Stimulated activated memory B cell treated with anti-CD40 and anti-IgM and Interleukin-4, amounts not matched to agents 10 μg/mL and 1 μg/mL and 100 μg/mL, for 72 hours (primary cell): ENCODE measurements at places on chromosomes 12 and 14.

DNA sequence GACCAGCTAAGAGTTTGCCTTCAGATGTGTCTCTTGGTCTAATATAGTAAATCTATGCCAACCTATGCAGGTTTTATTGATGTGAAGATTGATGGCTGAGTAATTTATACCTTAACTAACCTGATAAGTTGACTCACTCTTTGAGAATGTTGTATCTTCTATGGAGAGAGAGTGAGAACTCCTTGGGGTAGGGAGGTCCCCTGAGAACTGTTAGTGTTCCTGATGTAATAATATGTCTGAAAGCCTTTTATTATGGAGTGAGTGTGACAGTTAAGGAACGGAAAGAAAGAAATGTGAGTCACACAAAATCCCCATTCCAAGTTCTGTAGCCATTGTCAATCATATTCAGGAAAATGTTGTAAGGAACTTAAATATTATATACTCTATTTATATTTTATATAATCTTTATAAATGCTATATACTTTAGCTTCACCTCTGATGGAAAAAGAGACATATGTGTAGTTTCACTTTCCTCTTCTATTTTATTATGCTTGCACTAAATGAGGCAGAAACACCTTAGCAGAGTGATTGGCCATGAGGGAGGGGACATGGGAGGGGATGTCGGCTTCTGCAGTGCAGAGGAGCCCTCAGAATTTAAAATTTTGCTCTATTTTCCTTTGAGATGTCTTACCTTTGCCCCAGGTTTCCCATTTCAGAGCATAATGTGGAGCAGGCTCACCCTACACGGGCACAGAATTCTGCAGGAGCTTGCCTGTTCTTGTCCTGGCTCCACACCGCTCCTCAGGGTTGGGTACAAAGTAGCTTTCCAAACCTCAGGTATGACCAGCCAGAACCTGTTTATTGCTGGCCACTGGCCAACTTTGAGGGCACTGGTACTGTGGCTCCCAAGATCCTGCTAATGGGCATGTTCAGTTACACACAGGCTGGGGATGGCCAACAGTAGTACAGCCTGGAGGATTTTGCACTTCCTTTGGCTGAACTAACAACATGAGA, 57.7 kb downstream of the ARF6 start:
- ATAC-seq, result no peak

DNA sequence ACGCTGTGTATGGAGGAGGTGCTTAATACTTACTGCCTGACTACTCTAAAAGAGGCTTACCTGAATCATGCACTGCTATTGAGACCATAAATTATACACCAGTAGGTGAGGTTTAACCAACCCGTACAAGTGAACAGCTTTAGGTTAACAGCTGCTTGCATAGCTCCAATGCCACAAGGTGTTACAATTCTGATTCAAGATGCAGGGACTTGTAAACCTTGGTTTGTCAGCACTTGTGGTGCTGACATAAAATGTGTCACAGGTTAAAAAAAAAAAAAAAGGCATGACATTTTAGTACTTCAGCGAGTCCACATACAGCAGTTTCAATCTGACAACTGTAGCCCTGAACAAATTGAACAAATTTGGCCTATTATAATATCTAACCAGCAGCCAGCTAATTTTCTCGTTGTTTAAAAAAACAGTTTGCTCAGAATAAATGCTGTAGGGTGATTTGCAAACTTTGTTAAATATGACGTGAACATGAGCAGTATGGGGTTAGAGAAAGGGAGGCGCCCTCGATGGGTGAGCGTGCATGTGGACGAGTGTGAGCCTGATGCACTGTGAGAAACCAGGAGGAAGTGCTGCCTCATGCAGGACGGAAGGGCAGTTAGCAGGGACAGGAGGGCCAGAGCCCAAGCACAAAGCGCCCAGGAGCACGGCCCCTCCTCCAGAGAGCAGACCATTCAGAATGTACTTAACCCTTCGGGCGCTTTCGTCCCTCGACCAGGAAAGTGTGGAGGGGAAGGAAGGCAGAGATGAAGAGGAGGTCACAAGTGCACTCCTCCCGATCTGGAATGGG, 44.7 kb downstream of the TCHP start:
- ATAC-seq, result no peak

- no peak for ATAC-seq
These were observed 2.6 kb downstream of the KIAA0586 start for GRCh38 chr14:58430156-58430555.

DNA sequence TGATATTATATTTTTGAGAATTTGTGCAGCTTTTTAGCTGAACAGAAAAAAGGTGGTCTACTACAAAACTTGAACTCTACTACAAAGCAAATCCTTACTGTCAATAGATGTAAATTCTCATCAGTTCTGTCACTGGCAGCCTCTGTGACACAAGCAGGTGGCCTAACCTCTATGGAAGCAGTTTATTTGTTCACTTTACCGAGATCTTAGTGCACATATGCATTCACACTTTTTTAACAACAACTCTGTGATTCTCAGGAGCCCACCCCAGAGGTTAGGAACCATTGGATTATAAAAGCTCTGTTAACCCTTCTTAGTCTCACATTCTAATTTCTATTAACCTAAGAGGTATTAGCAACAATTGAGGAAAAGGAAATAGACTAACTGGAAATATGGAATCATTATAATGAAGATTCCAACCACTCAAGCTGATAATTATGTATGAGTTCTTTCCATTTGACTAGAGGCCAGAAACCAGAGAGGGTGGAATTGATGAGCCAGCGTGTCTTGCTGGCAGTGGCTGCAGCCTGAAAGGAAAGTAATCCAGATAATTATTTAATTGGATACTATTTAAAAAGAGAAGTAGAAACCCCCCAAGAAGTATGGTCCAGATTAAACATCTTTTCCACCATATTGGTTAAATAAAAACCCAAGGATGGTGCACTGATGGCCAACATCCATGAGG, 451.1 kb downstream of the TMEM117 start:
- ATAC-seq, result no peak

GRCh38 chr12:70070494-70071007, 172.7 kb upstream of the CNOT2 start:
- no peak for ATAC-seq

DNA sequence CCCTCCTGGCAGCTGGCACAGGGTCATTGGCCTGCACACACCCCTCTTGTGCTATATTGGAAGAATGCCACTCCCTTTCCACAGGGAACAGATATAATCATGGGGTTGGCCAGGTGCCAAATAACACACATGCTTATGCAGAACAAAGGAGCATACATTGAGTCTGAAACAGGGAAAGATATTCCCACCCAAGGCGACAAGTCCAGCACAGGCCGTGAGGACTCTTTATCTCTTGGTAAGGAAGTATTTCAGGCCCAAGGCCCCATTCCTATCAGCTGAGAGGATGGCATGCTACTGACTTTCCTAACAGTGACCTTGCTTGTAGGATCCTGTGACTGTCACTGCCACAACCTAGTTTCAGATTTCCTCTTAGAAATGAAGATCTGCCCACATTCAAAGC, 59.0 kb upstream of the STXBP6 start:
- no peak for ATAC-seq

DNA sequence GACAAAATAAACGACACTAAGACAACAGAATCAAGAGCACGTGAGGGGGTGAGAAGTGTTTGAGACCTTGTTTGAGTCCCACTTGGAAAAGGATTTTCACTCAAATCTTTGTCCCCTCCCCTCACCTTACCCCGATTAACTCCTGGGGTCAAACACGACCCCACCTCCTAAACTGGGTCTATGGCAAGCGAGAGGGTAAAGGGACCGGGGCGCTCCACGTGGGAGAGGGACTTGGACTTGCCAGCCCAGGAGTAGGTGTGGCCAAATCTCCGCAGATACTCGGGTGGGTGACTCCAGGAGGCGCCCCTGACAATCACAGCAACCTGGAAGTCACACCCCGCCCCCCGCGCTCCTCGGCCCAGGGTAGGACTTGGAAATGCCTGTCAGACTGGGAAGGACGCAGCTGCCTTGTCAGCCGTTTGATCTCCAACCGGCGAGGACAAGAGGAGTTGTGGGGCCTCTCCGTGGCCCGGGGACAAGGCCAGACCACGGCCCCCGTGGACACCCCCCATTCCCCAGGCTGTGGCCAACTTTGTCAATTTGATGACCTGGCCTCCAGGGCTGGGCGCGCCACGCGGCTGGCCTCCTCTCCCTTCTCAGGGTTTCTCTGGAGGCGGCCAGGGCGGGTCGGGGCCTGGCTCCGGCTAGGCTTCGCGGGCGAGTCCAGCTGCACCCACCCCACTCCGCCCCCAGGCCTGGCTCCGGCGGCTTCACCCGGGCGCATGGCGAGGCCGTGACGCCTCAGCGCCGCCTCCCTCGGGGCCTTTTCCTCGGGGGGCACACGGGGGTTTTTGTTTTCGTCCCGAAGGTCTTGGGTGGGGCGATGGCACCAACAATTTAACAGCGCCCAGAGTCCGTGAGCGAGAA, 1.1 kb upstream of the BCL11B start:
- no peak for ATAC-seq

DNA sequence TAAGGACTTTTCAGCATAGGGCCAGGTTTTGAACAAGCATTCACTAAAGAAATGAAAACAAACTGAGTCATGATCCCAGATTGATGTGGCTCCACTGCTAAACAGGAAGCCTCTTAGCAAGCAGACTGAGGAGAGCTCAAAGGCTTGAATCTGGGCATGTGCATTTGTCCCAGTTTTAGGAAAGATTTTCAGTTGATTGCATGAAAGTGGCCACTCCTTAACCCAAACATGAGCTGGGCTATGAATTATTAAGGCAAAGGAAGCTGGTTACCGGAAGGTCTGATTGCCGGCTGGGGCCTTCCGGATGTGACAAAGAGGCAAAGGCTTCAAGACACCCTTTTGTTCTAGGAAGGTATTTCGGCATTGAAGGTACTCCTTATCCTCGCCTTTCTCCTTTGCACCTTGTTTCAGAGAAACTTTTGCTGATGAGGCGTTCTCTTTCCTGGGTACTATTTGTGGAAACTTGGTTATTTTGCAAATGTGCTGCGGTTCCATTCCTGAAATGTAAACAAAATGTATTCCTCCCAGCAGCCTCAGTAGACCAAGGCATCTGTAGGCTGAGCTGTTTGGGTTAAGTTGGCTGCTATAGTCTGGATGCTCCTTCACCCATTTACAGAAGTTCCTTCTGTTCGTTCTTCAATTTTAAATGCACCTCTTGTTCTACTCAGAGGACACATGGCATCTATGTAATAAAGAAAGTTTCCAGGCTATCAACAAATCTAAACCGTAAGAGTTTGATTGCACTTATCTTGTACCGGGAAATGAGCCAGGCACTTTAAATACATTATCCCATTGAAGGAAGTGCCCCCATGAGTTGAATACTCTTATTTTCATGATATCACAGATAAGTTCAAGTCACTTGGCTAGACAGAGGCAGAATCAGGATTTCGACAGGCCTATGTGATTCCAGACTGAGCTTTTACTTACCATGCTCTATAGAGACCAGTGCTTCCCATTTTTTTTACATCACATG, 115.6 kb upstream of the METAP2 start:
- ATAC-seq, result no peak

DNA sequence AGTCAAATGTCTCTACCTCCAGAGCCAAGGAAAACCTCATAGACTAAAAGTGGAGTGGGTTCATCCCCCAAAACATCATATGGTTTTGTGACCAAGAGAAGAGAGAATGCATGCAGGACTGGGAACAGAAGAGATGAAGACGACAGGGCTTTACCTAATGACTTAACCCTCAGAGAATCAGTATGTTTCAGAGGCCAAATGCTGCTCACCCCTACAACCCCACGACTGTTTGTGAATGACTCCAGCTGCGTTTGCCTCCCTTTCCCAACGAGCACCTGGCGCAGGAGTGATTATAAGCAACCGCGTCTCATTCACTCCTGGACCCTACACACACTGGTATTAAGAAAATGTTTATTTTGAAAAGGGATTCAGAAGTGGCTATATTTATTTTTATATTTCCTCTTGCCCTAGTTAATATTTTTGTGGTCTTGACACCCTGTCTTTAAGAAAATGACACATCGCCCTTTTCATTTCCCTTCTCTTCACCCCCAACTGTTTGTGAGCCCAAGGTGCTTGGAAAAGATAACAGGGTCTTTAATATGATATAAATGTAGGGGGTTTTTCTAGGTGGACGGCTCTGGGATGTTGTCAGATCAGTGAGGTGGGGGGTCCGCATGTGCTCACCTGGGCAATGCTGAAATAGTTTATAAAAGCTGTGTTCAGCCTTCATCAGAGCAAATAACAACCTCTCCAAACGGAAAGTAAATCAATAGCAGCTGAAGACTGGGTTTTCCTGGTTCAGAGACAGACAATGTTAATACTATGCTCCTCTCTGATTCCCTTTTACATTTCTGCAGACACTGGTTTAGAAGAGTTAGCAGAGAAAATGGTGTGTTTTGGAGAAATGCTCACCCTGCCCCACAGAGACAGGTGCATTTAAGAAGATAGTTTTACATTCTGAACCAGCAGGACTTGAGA, 77.7 kb downstream of the SLC15A4 start:
- ATAC-seq, result no peak

DNA sequence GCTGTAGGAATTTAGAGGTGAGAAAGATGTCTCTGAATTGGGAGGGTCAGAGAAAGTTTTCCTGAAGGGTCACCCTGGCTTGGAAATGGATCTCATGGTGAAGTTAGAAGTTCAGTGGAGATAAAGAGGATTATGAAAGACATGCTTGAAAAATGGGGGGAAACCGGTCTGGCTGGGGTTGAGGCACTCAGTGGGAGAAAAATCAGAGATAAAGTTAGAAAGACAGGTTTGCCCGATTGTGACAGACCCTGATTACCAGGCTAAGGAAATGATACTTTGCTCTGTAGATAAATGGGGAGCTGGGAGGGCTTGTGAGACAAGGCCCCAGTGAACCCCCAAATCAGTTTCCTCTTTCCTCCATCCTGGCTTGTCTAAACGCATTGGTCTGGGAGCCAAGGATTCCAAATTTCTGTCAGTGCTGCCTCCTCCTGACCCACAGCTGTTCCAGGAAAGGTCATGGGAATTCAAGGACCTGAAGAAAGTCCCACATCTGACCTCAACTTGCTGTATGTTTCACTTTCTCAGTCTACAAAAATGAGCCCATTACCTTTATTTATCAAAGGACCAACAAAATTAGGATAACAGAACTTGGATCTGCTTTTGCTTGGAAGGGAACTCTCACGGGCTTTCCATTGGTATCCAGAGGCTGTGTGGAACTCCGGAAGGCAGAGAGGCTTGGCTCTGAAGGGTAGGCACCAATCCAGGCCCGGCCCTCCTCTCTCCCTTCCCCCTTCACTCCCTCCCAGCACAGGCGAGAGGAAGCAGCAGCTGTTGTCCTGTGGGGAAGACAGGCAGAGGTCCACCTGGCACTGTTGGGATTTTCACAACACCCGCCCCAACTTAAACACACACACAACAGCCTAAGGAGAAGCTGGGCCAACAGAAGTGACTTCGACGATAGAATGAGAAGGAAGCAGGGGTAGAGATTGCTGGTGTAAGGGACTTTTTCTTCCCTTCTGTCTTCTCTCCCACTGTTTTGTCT, 3.4 kb upstream of the RNASE7 start:
- ATAC-seq, result no peak

DNA sequence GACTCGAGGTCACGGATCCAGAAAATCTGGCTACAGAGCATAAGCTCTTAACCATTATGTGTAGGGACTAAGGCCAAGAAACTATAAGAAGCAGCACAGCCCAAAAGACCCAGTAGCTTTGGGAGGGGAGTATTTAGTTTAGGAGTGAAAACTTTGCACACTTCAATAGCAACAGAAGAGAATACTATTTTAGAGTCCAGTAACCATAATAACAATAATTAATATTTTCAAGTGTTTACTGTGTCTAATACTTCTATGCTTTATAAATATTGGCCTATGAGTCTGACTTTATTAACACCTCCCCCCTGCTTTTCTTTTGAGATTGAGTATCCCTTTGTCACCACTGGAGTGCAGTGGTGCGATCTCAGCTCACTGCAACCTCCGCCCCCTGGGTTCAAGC, 82.8 kb downstream of the SUDS3 start:
- ATAC-seq, result no peak
